NCI-H1105 (cell line): ENCODE measurements at places on chromosomes 7 and 10.

GRCh38 chr10:85067955-85068354, 739.6 kb downstream of the CCSER2 start:
- no peak for DNase-seq

DNA sequence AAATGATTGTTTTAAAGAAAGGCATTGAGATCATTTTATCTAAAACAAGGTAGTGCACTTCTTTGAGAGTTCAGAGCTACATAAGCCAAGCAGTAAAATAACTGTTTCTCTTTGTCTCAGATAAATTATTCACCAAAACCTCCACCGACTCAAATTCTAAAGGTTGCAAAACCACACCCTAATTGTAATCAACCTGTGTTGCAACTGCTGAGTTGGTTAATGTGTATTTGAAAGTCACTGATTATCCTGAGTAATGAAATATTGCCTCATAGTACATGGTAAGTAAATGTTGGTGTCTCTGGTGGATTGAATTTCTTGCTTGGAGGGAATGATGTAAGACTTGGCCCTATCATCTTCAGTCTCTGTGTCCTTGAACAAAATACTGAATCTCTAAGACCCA, 35.9 kb upstream of the CYP2C9 start:
- no peak for DNase-seq

DNA sequence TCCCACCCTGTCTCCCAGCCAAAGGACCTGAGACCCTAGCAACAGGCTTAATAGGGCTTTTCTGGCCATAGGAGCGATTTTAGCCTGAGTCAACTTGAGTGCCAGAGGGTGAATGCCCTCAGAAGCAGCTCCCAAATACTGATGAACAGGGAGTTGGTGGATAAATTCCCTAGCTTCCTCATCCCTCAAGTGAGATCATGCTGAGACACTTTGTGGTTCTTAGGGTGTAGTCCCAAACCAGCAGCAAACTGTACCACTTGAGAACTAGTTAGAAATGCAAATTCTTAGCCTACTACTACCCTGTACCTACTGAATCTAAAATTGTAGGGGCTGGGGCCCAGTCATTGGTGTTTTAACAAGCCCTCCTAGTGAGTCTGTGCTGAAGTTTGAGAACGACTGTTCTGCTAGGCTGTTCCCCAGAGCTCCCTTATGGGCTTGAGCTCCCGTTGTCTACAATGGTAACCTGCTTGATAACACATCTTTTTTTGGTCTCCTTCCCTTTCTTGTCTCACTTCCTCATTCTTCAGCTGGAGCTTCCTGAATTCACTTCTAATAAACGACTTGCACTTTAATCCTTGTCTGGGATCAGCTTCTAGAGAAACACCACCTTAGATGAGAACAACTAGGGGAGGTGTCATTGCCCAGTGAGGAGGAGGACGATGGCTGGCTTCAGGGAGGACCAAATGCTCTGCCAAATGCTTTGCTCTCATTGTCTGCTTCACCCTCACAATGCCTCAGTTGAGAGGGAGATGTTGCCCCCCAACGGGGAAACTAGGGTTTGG, 18.2 kb upstream of the CDH23 start:
- DNase-seq: no peak

- DNase-seq: no peak
Observed at GRCh38 chr10:27297844-27298521, 57.4 kb upstream of the ACBD5 start.

DNA sequence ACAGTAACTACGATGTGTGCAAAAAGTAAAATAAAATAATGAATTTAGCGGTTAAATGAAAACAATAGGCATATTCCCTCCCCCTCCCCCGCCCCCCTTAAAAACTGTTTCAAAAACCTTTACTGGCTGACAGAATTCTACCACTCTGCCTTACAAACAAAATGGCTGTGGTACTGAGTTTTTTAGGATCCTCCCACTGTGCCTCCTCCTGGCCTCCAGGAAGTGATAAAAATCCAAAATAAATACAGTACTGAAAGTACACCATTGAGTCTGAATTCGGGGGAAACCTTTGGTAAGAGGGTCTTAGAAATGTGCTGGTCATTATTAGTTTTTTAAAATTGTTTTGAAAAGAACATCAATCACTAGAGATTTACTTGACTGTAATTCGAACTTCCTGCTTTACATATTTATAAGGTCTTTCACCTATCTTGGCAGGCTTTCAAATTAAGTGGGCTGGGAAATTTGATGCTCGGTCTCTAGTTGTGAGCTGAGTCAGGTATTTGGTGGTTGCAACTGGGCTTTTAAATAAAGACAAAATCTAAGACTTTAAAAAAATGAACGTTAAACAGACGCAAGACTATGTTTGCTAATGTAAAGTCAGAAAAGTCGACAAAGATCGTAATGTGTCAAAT, 32.5 kb upstream of the EPC1 start:
- DNase-seq: peak; percentile 49

DNA sequence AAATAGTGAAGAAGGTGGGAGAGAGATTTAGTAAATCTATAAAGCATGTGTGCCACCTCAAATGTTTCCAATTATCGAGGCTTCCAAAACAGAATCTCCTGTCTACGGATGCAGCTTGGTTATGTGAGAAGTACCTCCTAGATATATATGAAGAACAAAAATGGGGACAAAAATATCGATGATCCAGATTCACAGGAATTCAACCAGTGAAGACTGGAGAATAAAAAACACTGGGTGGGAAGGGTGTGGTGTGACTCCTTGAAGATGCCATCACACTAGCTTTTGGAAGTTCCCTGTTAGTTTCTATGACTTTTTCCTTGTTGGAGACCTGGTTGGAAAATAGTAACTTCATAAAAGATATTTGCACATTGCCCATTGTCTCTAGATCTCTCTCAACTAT, 152.4 kb downstream of the LRRC4 start:
- DNase-seq: no peak

DNA sequence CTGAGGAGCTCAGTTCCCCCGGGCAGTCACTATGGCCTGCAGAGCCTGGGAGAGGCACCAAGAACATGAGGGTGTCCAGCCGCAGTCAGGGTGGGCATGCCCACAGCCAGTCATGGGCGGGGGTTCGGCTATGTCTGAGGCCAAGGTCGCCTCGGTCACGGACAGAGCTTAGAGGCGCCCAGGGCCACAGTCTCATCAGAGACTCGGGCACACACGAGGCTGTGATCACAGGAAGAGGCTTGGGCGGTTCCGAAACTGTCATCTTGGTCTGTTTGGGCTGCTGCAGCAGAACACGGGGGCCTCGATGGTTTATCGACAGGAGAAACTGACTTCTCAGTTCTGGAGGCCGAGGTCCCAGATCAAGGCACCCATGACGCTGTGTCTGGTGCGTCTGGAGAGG, 9.7 kb downstream of the ADGRA1 start:
- DNase-seq: no peak

DNA sequence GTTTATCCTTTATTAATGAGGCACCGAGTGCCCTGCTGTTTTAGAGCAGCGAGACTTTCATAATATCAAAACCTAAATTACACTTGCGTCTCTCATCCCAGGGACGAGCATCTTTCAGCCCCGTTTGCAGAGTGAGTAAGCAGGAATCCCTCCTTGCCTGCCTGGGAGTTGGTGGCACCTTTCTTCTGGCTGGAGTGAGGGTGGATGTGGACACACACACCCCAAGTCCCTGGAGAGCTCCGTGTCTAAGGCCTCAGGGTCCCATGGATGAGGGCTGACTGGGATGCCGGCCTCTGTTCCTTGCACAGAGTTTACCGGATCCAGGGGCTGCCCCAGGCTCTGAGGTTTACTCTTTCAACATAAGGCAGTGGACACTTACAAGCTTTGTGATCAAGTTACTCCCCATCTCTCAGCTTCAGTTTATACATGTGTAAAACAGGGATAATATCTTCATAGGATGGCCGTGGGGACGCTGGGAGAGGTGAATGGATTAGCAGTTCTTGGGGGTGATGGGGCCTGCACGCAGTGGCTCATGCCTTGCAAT, 24.5 kb downstream of the POLL start:
- DNase-seq: no peak

DNA sequence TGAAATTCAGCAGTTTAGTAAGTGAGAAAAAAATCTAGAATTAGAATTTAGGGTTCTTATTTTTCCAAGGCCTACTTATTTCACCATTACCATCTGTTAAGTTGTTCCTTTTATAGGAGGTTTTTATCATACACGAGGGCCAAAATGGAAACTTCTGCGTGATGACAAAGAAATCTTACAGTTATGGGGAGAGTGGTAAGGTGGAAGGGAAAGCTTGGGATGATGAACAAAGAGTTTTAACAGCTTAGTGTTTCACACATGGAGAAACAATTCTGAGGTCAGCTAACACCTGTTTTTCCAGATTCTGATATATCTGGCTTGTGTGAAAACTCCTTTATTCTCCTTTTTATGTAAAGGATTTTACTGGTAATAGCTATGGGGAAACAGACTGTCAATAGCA, 49.8 kb upstream of the SEMA3C start:
- no peak for DNase-seq

DNA sequence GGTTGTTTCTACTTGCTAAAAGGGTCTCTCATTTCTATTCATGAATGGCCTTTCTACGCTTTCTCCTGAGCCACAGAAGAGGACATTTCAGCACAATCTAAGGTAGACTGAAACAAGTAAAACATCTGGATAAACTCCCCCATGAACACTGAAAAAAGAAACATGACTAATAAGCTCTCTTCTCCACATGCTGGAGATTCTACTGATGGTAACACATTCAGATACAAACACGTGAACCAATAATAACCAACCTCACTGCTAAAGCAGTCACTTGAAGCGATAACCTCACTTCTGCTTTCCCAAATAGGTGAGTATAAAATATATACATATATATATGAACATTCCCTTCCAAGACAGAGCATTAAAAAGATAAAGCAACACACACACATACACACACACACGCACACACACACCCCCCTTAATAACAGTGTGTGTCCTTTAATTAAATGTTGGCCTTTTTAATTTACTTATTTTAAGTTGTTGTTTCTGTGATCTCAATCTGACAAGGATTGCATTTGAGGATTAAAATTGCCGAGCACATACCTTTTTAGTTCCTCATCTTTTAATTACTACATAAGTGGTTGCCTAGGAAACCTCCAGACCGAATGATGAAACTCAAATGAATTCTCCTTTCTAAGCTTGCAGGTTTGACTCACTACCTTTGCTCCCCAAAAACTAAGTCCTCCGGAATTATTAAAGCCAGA, 292.4 kb upstream of the KLF14 start:
- DNase-seq: no peak

GRCh38 chr7:953547-954327, 743 bp downstream of the ADAP1 start:
- DNase-seq: no peak

GRCh38 chr7:48048113-48048512, 12.8 kb downstream of the C7orf57 start:
- no peak for DNase-seq

- DNase-seq: no peak
Observed at GRCh38 chr10:28317760-28318159, 14.9 kb upstream of the MPP7 start.
